Iris pigment epithelial cell (primary cell): ENCODE measurements at places on chromosomes 3 and 15.

GRCh38 chr3:97264180-97264579 is 449.8 kb downstream of the EPHA6 start:
- no peak for DNase-seq

- DNase-seq: no peak
Measured at GRCh38 chr3:12230406-12230805, 58.5 kb upstream of the PPARG start.

- no peak for DNase-seq
Measured at GRCh38 chr3:23633261-23633960, 172.3 kb upstream of the UBE2E1 start.

DNA sequence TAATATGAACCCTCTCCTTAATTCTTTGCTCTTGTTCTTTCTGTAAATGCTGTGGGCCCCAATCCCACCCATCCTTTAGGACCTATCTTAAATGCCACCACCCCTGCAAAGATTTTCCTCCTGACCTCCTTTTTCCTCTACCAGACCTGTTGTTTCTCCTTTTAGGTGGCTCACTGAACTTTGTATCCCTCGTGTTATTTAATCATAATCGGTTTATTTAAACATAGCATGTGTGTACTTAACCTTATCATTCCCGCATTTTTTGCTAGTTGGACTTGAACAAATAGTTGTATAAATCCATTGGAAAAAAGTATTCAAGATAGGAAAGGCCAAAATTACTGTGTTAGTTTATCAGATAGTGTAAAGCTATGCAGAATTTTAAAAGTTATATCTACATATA is 988 bp upstream of the NFKBIZ start:
- DNase-seq: no peak

GRCh38 chr15:92845126-92845508 is 55.0 kb upstream of the CHD2 start:
- peak; percentile 71 for DNase-seq

DNA sequence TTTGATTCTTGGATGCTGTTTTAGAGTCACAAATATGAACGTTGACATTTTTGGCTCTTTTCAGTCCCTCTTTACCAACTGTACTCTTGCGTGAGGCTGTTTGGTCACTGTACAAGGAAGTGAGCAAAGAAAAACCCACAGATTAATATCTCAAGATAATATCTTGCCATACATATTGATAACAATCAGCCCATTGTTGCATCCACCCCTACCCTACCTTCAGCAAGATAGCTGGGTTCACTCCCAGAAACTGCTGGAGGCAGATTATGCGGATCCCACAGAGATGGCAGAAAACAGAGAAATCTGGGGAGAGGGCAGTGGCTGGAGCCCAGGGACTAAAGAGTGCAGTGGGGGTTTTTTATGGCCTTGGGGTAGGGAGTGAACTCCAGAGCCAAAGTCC is 29.9 kb upstream of the MFSD1 start:
- DNase-seq: no peak

DNA sequence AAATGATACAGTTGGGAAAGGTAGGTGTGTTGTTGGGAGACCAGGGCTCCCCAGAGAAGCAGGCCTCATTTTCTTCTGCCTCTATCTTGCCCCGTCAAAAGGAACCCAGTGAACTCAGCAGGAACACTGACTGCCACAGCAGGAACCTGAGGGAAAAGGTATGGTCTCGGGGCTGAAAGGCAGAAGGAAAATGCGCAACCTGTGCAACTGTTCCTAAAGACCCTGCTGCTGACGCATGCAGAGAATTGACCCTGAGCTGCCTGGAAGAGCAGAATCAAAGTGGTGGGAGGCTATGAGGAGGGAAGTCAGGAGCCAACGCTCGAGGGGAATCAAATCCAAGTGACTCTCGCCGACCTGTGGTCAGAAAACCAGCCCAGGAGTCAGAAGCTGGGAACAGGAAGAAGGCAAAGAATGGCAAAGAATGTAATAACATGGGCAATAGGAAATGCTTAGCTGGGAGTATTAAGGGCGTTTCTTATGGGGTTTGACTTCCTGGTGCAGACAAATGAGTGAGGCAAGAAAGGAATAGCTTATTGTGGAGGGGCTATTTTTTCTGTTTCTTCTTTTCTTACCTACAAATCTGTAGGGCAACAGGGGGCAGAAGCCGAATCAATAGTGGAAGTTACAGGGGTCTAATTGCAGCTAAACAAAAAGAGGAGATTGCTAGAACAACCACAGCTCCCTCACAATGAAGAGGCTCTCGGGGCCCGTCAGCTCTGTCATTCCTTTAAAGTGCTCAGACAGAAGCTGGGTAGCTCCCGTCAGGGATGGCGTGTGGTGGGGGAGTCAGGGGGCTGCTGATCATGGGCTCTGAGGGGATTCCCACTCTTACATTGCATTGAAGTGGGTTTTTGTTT is 65.4 kb upstream of the DLG1 start:
- no peak for DNase-seq

- DNase-seq: no peak
Measured at GRCh38 chr3:140816372-140817195, 125.1 kb upstream of the SLC25A36 start.

GRCh38 chr3:12041446-12042041 is 37.4 kb downstream of the SYN2 start:
- no peak for DNase-seq

GRCh38 chr3:82815417-82816058 is 1054.1 kb upstream of the GBE1 start:
- DNase-seq: no peak

- DNase-seq: no peak
Measured at GRCh38 chr3:195207056-195207455, 63.9 kb downstream of the XXYLT1 start.
